ENCODE measurements at places on chromosomes 16 and 17.

- no peak for DNase-seq
Observed at GRCh38 chr16:57534881-57535658, 1.3 kb downstream of the CCDC102A start.

DNA sequence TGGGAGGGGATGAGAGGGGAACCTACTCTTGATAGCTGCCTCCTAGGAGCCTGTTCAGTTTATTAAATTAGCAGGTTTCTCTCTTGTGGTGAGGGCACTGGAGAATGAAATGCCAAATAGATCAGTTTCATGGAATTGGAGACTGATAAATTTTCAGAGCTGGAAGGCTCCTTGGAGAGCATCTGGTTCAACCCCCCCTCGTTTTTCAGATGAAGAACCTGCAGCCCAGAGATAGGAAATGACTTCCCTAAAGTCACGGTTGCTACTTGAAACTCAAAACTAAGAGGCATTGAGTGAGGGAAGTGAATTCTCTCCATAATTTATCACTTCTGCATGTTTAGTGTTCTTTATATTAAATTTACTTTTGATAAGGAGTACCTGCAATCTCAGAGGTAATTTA is 366.0 kb upstream of the CCL2 start:
- DNase-seq: no peak

- no peak for DNase-seq
Observed at GRCh38 chr16:72905581-72905980, 142.3 kb downstream of the ZFHX3 start.

DNA sequence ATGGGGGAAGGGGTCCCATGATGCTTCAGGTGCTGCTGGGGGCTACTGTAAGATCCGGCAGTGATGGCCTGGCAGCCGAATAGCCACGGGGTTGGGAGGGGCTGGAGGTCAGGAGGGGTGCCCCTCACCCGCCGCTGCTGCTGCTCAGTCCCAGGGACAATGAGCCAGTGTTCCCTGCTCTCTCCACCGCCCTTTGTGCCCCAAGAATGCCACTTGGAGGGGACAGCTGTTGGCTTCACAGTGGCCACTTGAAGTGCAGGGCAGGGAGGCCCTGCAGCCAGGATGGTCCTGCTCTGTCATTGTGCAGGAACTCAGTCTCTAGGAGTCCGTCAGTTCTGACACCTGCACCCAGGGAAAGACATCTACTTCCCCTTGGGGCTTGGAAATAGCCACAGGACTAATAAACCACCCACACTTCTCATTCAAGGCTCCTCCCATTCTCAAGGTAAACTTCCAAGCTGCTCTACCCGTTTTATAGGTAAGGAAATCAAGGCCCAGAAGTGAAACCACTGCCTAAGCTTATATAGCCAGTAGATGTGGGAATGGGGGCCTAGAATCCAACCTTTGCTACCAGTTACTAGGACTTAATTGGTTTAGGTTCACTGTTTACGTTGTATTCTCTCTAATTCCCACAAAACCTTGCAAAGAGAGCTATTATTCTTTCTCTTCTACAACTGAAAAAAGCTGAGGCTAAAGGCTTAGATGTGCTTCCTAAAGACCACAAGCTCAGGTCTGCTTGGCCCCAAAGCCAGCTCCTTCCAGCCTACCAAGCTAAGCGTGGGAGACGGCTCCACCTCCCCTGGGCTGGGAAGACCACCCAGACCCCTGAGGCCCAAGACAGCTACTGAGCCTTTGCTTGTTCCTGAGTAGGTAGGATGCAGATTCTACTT is 6.2 kb upstream of the CPSF4L start:
- no peak for DNase-seq

Measured in NCI-H510A (cell line).